ENCODE measurements at places on chromosomes 4 and X.

DNA sequence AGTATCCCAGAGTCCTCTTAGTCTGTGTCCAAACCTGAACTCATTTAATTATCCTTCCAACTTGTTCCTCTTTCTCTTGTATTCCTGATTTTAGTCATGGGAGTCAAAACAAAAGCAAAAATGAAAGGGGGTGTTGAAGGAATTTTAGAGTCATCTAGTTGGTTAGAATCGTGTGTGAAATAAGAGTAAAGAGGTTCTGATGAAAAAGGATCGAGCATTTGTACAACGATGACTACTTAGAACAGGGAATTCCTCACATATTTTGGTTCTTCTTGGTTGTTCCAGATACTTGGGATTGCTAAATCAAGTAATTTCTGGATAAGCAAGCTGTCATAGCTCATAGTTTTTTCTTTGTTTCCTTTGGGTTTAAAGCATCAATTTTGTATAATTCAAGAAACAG is 194.4 kb downstream of the BCOR start:
- no peak for DNase-seq

GRCh38 chr4:148030193-148030873 is 298.4 kb downstream of the ARHGAP10 start:
- DNase-seq, result no peak

- no peak for DNase-seq
Observed at GRCh38 chrX:63488546-63489373, 137.6 kb upstream of the SPIN4 start.

GRCh38 chr4:1238676-1239000 is 10.3 kb downstream of the CTBP1 start:
- no peak for DNase-seq

DNA sequence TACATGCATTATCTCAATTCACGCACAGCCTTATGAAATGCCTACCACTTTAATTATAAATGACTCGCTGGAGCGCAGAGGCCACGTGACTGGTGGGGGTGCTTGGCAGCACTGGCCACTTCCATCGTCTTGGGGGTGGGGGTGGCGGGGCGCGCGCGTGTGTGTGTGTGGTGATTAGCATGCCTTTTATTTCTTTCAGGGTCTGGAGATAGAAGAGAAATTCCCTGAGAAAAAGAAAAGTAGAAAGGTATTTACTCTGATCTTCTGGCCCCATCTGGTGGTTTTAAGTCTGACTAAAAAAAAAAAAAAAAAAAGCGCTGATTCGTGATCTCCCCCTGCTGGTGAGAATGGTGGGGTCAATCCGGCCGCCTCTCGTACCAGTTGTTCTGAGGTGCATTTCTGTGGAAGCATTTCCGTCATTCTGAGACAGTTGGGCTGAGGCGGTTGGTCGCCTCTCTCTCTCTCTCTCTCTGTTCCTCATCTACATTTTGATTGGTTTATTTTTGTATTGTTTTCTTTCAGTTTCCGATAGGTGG is at the start of gene CCNB3:
CCNB3 (plus strand) TSS at position 402 of the 536 bp plus-strand sequence. CDS start 80,399 bp downstream, outside the sequence.
- DNase-seq, result peak; percentile 85

GRCh38 chr4:139844057-139844456 is 178.4 kb downstream of the MGST2 start:
- DNase-seq, result no peak

DNA sequence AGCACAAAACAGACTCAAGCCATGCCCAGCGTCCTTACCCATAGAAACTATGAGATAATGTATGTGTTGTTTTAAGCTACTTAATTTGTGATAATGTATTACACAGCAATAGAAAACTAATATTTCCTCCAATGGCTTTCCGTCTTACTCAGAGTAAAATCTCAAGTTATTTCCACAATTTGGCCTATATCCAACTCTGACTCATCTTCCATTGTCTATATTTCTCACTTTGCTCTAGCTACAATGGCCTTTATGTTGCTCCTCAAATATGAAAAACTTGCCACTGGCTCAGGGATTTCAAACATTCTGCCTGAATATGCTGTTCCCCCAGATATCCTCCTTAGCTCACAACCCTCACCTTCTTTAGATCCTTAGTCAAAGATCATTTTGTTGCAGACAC is 31.6 kb downstream of the IQCM start:
- no peak for DNase-seq

DNA sequence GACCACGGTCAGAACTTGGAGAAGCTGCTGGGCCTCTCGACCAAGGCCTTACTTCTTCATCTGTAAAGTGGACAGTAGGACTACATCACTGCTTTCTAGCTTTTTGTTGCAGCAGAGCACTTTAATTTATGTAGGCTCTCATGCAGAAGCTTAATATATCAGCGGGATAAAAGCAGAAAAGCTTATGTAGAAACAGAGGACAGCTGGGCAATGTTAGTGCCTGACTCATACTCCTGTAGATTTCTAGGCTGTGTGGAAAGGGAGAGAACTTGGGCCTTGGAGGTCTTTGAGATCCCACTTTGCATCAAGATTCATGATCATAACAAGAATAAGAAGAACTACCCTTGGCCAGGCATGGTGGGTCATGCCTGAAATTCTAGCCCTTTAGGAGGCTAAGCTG is 91.2 kb downstream of the ARHGAP10 start:
- DNase-seq, result no peak

DNA sequence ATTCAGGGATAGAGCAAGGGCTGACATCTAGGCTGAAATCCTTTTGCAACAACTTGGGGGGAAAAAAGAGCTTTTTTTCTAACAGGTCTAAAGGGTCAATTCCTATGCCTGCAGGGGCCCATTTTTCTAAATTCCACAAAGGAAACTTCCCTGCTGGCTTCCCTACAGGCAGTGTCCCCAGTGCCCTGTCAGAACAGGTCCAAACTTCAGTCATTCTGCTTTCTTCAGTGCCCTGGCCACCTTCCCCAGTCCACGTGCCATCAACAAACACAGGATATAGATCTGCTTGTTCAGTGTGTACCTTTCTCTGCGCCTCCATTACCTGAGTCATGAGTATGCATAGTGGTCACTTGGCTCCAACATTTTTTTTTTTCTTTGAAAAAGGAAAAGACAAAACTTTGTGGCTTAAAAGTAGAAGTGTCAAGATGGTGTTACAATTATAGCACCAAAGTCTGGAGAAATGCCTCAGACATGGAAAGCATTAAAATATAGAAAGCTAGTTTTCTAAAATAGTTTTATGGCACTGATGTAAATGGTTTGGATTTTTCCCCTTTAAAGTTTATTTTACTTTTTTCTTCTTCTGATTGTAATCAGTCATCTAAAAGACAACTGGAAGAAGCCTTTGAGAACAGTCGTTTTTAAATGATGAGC is 84.0 kb upstream of the JADE1 start:
- DNase-seq, result no peak

GRCh38 chr4:185775792-185776555 is 36.0 kb downstream of the SORBS2 start:
- no peak for DNase-seq

GRCh38 chr4:94639298-94639697 is 118.5 kb upstream of the BMPR1B start:
- no peak for DNase-seq

- no peak for DNase-seq
Observed at GRCh38 chr4:95505151-95505550, 43.6 kb downstream of the UNC5C start.

DNA sequence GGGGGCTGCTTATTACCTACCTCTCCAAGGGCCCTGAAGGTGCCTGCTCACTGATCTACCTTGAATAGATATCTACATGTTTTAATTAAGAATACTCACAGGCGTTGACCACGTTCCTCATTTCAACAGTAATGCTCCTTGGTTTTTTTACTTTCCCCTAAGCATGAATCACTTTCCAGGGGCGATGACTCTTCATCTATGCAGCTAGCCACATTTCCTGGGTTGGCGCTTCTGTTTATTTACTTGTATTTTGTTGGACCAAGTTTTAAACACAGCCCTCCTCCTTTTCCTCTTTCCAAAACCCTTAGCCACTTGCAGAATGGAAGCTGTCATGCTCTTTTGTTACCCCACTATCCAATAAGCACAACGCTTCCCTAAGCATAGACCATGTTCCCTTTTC is 50.8 kb downstream of the CBLL2 start:
- no peak for DNase-seq

GRCh38 chr4:65798498-65799127 is 128.3 kb upstream of the EPHA5 start:
- no peak for DNase-seq

DNA sequence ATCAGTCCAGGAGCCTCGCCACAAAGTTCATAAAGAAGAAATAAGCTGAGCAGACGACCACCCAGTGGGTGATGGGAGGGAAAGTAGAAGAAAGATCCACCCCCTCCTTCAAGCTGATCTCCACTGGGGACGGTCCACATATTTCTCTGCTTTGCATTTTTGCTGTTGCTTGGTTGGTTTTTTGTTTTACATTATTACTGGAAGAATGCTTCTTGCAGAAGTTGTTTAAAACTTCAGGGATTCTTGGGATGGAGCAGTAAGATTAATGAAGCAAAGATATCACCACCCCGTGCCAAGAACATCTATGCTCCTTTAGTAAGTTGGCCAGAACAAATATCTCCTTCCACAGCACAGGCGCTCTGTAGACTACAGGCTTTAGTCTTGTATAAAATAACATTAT is 30.1 kb downstream of the LGI2 start:
- DNase-seq, result no peak

GRCh38 chr4:10977534-10977933 is 293.0 kb upstream of the CLNK start:
- no peak for DNase-seq

- no peak for DNase-seq
Observed at GRCh38 chrX:574830-575229, 55.8 kb upstream of the SHOX start.

DNA sequence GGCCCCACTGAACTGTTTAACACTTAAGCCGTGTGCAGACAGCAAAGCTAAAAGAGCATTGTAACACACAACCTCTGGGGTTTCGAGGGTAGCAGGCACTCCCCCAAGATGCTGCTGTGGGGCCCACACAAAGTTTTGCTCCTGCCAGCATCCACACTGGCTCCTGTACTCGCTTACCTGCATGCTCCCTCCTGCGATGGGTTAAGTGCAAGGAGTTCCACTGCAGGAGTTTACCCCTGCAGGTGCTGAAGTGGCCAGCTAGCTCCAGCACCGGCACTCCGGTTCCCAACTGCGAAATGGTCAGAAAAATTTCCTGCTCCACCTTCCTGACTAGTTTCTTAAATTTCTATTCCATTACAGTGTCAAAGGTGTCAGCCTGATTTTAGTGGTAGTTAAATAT is 443.5 kb downstream of the PCDH10 start:
- DNase-seq, result no peak

DNA sequence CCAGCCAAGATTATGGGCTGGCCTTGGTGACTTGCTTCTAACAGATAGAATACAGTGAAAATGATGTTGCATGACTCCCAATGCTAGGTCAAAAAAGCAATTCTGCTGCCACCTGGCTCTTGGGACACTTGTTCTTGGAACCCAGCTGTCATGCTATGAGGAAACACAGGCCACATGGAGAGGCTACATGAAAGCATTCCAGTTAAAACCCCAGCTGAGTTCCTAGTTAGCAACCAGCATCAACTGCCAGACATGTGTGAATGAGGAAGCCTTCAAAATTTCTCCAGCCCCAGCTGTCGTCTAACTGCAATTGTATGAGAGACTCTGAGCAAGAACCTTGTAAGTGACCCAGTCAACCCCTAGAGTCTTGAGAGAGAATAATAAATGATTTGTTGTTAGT is 105.2 kb upstream of the FGF16 start:
- DNase-seq, result no peak

DNA sequence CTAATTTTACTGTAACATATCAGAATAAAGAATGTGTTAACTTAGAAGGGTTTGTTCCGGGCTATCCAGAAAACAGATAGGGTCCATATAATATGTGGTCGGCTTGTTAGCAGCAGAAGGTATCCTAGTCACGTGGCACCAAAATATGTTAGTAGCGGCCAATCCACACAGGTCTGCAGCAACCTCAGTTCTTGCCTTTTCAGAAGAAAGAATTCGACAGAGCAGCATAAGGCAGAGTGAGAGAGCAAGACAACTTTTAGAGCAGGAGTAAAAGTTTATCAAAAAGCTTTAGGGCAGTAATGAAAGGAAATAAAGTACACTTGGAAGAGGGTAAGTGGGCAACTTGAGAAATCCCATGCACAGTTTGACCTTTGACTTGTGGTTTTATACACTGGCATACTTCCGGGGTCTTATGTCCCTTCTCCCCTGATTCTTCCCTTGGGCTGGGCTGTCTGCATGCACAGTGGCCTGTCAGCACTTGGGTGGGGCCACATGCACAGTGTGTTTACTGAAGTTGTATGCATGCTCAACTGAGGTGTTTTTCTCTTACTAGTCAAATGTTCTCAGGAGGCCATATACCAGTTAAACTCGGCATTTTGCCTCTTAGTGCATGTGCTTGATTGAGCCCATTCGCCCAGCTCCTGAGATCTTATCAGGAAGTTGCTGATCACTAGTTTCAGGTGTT is 37.0 kb upstream of the ABCG2 start:
- no peak for DNase-seq

DNA sequence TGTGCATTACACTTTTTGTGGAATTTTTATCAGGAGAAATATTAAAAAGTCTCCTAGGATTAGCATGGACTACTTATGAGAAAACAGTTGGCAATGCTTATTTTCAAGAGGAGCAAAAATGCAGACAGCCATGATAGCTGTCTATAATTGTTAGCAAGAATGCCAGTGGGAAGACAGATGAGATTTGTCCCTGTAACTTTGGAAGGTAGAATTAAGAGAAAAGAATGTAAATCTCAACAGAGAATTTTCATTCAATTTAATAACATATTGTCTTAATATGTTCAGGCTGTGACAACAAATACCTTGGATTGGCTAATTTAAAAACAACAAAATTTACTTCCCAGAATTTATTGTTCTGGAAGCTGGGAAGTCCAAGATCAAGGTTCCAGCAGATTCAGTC is 349.2 kb downstream of the IQCM start:
- no peak for DNase-seq

GRCh38 chr4:2331519-2332200 is 69.8 kb upstream of the MXD4 start:
- no peak for DNase-seq

DNA sequence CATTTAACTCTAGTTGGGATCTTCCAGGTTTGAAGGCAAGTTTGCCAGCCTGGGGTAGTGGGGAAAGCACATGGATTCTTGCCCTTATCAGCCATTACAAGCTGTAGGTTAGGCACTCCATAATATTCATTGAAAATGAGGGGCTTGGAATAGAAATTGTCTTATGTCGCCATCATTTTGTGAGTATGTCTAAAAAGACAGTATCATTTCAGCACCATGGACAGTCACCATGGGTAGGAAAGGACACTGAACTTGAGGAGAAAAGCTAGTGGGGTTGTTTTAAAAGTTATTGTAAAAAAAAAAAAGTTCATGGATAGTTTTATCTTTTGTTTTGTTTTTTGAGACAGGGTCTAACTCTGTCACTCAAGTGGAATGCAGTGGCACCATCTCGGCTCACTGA is 356.1 kb downstream of the HNRNPD start:
- no peak for DNase-seq

Data from CD4-positive, alpha-beta T cell treated with Interleukin-4 for 4 hours (primary cell).